ENCODE measurements at places on chromosomes 6 and 20.

- DNase-seq: no peak
These were observed 134.6 kb upstream of the SNX9 start for GRCh38 chr6:157688275-157688959.

GRCh38 chr6:84773133-84773430, 8.7 kb upstream of the TBX18 start:
- no peak for DNase-seq

DNA sequence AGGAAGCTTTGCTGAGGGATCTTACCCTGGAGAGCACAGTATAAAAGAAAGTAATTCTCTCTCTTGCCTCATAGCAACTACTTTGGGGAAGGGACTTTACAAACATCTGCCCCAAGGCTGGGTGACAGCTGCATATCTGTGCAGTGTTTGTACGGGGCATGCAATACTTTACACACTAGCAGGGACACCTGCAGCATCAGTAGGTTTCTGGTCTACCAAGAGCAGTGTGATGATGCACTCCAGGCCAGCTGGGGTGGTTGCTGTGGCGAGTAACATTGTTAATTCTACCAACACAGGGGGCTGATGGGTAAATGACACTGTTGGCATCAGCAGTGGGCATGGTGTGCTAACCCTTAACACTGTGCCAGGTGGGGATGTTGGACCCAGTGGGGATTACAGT, 48.0 kb downstream of the ADTRP start:
- DNase-seq: peak; percentile 26

GRCh38 chr20:44433751-44434538, 41.7 kb upstream of the TTPAL start:
- DNase-seq: no peak

DNA sequence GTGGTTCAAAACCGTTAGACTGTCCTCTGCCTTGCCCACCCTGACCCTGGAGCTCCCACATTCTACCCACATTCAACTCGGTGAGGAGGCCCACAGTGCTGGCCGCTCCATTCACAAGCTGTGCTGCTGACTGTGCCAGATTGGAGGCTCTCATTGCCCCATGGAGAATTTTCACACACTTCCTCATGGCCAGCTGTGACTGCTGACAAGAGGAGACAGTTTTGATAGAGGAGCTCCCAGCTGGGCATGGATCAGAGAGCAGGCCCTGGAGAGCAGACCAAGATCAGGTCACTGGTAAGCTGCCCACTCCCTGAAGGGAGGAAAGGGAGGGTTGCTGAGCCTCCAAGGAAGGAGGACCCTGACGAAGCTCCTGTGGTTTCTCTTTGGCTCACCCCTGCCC, 246.1 kb upstream of the RIN2 start:
- DNase-seq: peak; percentile 58

DNA sequence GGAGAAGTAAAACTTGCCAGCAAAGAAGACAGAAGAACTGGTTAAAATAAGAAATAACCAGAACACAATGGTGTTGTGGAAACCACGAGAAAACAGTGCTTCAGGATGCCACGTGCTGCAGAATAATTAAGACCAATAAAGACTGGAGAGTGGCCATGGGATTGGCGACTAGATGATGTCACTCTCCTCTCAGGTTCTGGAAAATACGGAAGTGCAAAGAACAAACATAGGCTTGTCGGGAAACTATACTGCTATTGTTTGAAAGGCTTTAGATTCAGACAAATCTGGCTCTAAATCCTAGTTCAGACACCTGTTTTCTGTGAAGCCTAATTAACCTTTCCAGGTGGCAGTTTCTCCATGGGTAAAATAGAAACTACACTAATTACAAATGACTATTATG, 138.4 kb upstream of the STXBP5 start:
- DNase-seq: no peak

- DNase-seq: peak; percentile 63
These were observed 129.2 kb upstream of the PRND start for GRCh38 chr20:4592316-4593148.

DNA sequence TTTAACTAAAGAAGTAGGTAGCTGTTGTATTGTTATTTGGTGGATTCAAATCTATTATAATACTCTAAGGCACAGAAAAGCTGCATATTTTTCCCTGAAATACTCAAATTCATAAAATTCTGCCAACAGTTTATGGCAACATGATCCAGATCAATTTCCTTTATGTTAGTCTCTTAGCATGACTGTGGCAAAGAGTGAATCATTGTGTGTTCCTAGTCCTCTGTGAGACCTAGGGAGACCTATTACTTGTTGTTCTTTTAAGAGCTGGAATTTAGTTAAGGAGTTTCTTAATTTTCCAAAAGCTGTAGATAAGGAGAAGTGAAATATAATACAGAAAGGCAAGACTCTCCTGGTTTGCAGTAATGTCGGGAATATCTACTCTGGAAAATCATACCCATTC, 149.6 kb downstream of the RIMS1 start:
- no peak for DNase-seq

DNA sequence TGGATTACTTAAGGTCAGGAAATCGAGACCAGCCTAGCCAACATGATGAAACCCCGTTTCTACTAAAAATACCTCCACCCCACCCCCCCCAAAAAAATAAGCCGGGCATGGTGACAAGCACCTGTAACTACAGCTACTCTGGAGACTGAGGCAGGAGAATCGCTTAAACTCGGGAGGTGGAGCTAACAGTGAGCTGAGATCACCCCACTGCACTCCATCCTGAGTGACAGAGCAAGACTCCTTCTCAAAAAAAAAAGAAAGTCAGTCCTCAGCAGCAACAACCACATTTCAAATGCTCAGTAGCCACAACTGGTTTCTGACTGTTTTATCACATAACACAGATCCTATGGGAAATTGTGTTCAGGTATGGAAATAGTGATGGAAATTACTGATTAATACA, 135.3 kb downstream of the HFE start:
- peak; percentile 63 for DNase-seq

DNA sequence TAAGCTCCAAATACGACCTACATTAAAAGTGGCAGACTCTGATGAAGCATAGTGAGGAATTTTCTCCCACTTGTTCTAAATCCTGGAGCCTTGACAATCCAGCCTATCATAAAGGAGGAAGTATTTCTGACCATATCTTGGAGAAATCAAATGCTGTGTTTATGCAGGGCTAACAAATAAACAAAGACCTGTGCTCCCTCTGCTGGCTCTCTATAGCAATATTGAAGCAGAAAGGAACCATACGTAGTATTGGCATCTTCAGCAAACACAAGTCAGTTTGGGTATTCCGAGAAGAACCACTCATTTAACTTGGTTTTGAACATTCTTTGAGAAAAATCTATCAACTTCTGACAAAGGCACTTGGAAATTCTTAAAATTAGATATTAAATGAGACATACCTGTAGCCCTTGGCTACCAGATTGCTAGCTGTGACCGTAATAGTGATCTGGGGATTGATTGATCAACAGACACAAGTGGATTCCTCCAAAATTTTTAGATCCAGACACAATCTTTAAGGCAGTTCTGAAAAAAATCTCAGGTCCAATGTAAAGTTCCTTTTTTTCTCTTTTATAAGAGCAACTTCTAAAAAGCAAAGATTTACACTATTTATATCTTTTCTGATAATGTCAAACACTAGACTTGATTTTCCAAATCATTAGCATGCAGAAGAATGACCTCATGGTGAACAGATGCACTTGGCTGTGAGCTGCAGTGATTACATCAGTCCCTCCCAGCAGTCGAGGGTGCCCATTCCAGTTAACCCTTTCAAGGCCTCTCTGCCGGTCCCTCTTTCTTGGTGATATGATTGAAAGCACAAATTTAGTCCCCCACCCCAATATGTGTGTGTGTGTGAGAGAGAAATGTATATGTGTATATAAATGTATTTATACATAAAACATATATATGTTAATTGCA, 40.2 kb downstream of the INSM1 start:
- peak; percentile 17 for DNase-seq

GRCh38 chr6:3841711-3842565, 7.2 kb upstream of the FAM50B start:
- no peak for DNase-seq

- peak; percentile 69 for DNase-seq
These were observed 65.5 kb upstream of the F13A1 start for GRCh38 chr6:6386010-6386409.

Measured in hematopoietic multipotent progenitor cell treated with erythropoietin and hydrocortisone succinate and interleukin-3 and kit ligand, for 4 days (in vitro differentiated cells).